ENCODE measurements at places on chromosomes 5 and 9.

GRCh38 chr9:114501796-114502682, 3.2 kb downstream of the WHRN start:
- H3K27me3 ChIP-seq = peaks cover 5% of the 10 kb centered on the region
- peak overlapping the region; percentile 82 for H3K27ac ChIP-seq
- no peak overlapping the region for H3K4me3 ChIP-seq
- H3K4me1 ChIP-seq = peaks cover 20% of the 10 kb centered on the region
- DNase-seq = peak; percentile 66

- DNase-seq = no peak
- H3K4me1 ChIP-seq = no peaks in the 10 kb centered on the region
- H3K4me3 ChIP-seq = no peak overlapping the region
Measured at GRCh38 chr9:106500171-106500570, 362.8 kb upstream of the ZNF462 start.

GRCh38 chr5:87782916-87783315, 370.2 kb upstream of the CCNH start:
- no peak overlapping the region for H3K4me3 ChIP-seq
- no peaks in the 10 kb centered on the region for H3K36me3 ChIP-seq
- H3K27me3 ChIP-seq = peaks cover 24% of the 10 kb centered on the region
- H3K4me1 ChIP-seq = no peaks in the 10 kb centered on the region
- DNase-seq = no peak

GRCh38 chr5:78589923-78590322, 58.6 kb downstream of the LHFPL2 start:
- no peak overlapping the region for H3K27ac ChIP-seq
- no peak overlapping the region for H3K4me3 ChIP-seq
- no peak for DNase-seq
- no peaks in the 10 kb centered on the region for H3K27me3 ChIP-seq

DNA sequence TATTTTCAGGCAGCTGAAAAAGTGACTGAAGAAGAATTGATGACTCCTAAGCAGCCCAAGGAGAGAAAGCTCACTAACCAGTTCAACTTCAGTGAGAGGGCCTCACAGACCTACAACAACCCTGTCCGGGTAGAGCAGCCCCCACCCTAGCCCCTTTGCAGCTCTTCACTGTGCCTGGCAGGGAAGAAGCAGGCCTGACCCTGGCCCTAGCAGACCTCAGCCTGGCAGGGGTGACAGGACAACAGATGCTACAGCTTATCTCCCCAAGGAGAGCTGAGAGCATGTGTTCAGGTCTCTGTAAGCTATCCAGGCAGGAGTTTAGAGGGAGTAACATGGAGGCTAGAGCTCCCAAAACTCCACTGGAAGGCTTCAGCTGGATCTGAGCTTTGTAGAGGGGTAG, 31.8 kb downstream of the DNAI1 start:
- no peak for DNase-seq
- H3K4me3 ChIP-seq = no peak overlapping the region
- H3K4me1 ChIP-seq = no peaks in the 10 kb centered on the region
- H3K27ac ChIP-seq = no peak overlapping the region
- no peaks in the 10 kb centered on the region for H3K36me3 ChIP-seq

DNA sequence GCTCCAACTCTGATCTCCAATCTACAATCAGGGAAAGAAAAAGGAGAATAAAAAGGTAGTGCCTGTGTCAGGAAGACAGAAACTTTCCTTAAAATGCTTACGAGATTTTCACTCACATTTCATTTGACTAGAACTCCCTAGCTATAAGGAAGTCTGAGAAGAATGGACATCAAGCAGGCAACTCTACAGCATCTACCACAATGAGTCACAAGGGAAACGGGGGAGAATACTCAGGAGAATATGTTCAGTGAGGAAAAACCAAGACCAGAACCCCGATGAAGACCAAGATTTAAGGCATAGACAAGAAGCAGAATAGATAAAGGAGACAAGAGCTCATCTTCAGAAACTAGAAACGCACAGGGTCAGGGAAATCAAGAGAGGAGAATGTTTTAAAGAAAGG, 9.0 kb upstream of the SETD9 start:
- H3K36me3 ChIP-seq = no peaks in the 10 kb centered on the region
- no peak for DNase-seq
- H3K4me3 ChIP-seq = no peak overlapping the region
- H3K27ac ChIP-seq = no peak overlapping the region
- H3K27me3 ChIP-seq = no peaks in the 10 kb centered on the region
- no peaks in the 10 kb centered on the region for H3K4me1 ChIP-seq

- no peaks in the 10 kb centered on the region for H3K27me3 ChIP-seq
- no peaks in the 10 kb centered on the region for H3K36me3 ChIP-seq
- no peak for DNase-seq
- no peak overlapping the region for H3K27ac ChIP-seq
Measured at GRCh38 chr9:7360513-7360912, 439.1 kb downstream of the DMAC1 start.

DNA sequence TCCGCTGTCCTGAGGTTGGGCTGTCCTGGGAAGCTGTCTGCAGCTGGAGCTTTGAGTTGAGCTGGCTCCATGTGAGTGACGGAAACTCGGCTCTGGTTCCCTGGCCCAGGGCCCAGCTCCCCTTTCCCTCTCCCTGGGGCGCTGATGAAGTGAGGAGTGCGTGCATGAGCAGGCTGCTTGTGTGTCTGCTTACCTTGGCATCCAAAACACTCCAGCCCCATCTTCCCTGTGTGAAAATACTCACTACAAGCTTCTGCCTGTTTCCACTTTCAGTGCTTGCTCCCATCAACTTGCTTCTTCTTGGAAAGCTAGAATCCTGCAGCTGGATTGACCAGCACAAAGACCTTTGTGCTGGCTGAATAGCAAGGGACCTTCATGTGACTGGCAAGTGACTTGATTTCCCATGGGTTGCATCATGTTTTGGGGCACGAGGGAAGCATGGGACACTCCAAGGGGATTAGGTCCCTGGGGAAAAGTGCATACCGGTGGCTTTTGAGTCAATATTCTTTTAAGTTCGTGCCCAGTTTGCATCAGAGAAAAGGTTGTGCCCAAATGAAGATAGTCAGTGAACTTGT, 198.1 kb downstream of the GADD45G start:
- no peak overlapping the region for H3K4me3 ChIP-seq
- no peak overlapping the region for H3K27ac ChIP-seq
- H3K36me3 ChIP-seq = no peaks in the 10 kb centered on the region
- peak; percentile 28 for DNase-seq
- no peaks in the 10 kb centered on the region for H3K27me3 ChIP-seq

DNA sequence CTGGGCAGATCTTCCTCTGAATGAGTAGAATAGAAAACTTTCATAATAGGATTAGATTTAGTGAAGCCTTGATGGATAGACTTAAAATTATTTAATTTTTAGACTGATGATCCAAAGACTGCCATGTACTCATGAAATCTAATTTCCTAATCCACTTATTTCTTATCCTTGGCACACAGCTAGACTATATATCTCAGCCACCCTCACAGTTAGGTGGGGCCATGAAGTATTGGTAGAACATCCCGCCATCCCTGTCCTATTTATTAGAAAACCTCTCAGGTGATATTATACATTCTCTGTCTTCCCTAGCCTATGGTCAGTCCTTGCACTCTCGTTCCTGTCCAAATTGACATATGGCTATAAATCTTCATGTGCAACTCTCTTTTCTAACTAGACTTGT, 110.9 kb downstream of the FAM170A start:
- H3K27ac ChIP-seq = no peak overlapping the region
- H3K27me3 ChIP-seq = no peaks in the 10 kb centered on the region
- H3K4me1 ChIP-seq = no peaks in the 10 kb centered on the region
- DNase-seq = no peak
- H3K36me3 ChIP-seq = no peaks in the 10 kb centered on the region

DNA sequence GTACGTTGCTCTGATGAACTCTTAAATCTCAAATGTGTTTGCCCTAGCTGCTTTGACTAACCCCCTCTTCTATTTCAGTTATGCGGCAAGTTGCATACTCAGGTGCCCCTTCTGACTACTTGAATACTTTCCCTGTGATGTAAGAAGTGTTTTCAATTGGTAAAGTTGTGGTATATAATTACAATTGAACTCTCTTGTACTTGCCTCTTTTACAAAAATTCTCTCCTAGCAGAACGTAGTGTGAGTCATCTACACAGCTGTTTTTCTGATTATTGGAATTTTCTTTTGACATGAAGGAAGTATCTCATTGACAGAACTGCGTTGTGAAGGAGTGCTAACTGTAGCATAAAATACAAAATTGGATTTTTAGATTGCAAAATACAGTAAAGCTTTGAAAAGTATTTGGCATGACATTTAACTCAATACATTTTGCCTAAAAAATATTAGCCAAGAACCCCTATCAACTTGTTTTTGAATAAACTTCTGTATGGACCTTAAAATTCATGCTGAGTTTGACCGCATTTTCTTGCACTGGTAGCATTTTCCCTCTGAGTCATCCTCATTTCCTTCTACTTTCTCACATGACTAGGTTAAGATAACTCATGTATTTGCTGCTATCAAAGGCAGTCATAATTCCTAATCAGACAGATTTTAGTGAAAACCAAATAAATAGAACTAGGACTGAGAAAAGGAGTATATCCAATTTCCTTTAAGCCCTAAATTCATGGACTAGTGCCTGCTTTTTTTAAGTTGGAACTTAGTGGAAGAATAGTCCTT, 6.3 kb downstream of the CRHBP start:
- no peaks in the 10 kb centered on the region for H3K36me3 ChIP-seq
- H3K27me3 ChIP-seq = peaks cover 18% of the 10 kb centered on the region
- peaks cover 2% of the 10 kb centered on the region for H3K4me1 ChIP-seq
- H3K27ac ChIP-seq = no peak overlapping the region
- H3K4me3 ChIP-seq = no peak overlapping the region

GRCh38 chr9:90773617-90774016, 28.0 kb upstream of the SYK start:
- H3K4me1 ChIP-seq = no peaks in the 10 kb centered on the region
- H3K4me3 ChIP-seq = no peak overlapping the region
- DNase-seq = peak; percentile 52

DNA sequence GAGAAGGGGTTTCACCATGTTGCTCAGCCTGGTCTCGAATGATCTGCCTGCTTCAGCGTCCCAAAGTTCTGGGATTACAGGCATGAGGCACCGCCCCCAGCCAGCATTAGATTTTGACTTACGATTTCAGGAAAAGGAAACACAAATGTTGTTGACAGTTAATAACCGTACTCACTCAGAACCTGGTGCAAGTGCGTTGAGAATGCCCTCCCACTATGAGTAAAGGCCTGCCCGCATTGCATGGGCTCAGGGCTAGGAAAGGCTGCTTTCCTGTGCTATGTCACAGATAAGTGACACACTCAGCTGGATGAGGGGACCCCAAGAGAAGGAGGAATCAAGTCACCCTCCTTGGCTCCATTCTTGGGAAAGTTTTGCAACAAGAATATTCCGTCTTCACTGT, 42.4 kb downstream of the NDST1 start:
- H3K36me3 ChIP-seq = no peaks in the 10 kb centered on the region
- H3K27ac ChIP-seq = no peak overlapping the region
- no peaks in the 10 kb centered on the region for H3K4me1 ChIP-seq
- DNase-seq = no peak

DNA sequence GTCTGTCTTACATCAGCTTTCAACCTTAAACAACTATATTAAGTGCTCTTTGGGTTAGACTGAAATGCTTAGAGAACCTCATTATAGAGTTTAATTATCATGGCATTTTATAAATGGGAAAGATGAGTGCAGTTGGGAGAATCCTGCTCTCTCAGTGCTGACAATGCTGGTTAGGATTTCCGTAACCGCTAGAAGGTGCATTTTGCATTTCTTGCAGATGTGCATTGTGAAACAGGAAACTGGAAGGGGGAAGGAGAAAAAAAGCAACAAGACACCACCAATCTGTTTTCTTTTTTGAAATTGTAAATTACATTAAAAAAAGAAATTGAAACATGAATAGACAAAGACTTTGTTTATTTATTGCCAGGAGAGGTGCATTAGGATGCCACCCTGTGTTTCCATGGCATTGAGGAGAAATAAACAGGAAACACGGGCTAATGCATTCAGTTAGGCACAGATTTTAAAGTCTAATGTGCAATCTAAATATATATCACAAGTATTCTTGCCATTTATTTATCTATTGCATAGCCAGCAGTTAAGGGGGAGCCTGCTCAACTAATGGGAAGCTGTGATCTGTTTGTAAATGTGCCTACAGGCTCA, 478.9 kb downstream of the PSAT1 start:
- H3K4me3 ChIP-seq = no peak overlapping the region
- H3K27me3 ChIP-seq = no peaks in the 10 kb centered on the region
- no peaks in the 10 kb centered on the region for H3K36me3 ChIP-seq
- no peak overlapping the region for H3K27ac ChIP-seq
- no peaks in the 10 kb centered on the region for H3K4me1 ChIP-seq

GRCh38 chr5:151585970-151586369, 5.2 kb downstream of the FAT2 start:
- H3K27me3 ChIP-seq = peaks cover 3% of the 10 kb centered on the region
- no peak overlapping the region for H3K4me3 ChIP-seq
- no peak overlapping the region for H3K27ac ChIP-seq

DNA sequence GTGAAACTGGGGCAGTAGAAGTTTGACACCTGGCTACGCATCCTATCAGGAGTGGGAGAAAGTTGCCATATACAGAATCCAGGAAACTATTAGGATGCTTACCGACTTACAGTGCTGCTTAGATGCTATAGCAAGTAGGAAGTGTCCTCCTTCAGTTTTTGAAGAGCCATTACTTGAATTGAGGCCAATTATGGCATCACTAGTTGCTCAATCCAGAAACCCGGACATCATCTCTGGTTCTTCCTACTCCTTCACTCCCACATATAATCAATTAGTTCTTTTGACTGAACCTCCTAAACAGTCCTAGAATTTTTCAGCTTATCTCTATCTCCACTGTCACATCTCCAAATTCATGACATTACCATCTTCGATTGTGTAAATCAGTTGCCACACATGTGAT, 41.8 kb upstream of the UGCG start:
- no peak overlapping the region for H3K4me3 ChIP-seq
- H3K4me1 ChIP-seq = peaks cover 7% of the 10 kb centered on the region
- H3K36me3 ChIP-seq = no peaks in the 10 kb centered on the region
- DNase-seq = no peak

DNA sequence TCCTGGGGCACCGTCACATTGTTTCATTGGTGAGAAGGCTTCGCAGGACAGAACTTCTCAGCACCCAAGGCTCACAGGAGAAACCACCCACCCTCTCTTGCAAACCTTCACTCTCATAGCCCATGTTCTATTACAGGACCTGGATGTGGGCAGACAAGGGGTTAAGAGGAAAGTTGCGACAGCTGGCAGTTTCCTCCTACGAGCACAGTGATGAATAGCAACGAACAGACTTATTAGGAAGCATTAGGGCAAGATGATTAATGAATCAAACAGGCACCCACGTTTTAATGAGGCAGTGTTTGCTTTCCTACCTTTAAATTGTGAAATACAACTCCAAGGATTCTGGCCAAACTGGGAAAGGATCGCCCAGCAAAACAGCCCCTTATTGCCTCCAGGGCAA, 339.3 kb downstream of the DRD1 start:
- no peak overlapping the region for H3K4me3 ChIP-seq
- no peaks in the 10 kb centered on the region for H3K36me3 ChIP-seq
- H3K27ac ChIP-seq = no peak overlapping the region
- DNase-seq = no peak

- no peak overlapping the region for H3K27ac ChIP-seq
- H3K27me3 ChIP-seq = peaks cover 2% of the 10 kb centered on the region
- H3K4me3 ChIP-seq = no peak overlapping the region
- peak; percentile 83 for DNase-seq
- peaks cover 6% of the 10 kb centered on the region for H3K4me1 ChIP-seq
Measured at GRCh38 chr9:92140074-92140753, 25.0 kb upstream of the SPTLC1 start.

- H3K4me1 ChIP-seq = peaks cover 9% of the 10 kb centered on the region
- no peak overlapping the region for H3K27ac ChIP-seq
- H3K4me3 ChIP-seq = no peak overlapping the region
- no peak for DNase-seq
Measured at GRCh38 chr9:34610434-34611206, 1.3 kb downstream of the RPP25L start.

GRCh38 chr9:35179347-35180280, 17.8 kb downstream of the UNC13B start:
- DNase-seq = no peak
- no peak overlapping the region for H3K4me3 ChIP-seq
- H3K27ac ChIP-seq = no peak overlapping the region

Measured in hepatocyte (in vitro differentiated cells).